Cortex of kidney (tissue), 1 donor: ENCODE measurements at places on chromosomes 2 and 18.

- DNase-seq = no peak
Observed at GRCh38 chr2:151071382-151071781, 190.3 kb downstream of the RBM43 start.

GRCh38 chr2:30239308-30239985 is 8.1 kb downstream of the LBH start:
- DNase-seq = no peak

DNA sequence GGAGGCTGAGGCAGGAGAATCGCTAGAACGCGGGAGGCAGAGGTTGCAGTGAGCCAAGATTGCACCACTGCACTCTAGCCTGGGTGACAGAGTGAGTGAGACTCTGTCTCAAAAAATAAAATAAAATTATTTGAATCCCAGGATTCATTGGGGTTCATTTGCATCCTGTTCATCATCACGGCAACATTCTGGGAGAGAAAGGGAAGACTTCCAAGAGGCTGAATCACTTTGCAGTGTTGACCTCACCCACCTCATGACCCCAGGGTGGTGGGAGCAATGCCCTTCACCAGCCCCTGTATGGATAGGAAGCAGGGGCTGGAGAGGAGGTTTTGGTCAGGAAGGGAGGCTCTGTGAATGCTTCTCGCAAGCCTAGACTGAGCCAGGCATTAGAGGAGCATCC is 195.6 kb downstream of the CTIF start:
- no peak for DNase-seq

DNA sequence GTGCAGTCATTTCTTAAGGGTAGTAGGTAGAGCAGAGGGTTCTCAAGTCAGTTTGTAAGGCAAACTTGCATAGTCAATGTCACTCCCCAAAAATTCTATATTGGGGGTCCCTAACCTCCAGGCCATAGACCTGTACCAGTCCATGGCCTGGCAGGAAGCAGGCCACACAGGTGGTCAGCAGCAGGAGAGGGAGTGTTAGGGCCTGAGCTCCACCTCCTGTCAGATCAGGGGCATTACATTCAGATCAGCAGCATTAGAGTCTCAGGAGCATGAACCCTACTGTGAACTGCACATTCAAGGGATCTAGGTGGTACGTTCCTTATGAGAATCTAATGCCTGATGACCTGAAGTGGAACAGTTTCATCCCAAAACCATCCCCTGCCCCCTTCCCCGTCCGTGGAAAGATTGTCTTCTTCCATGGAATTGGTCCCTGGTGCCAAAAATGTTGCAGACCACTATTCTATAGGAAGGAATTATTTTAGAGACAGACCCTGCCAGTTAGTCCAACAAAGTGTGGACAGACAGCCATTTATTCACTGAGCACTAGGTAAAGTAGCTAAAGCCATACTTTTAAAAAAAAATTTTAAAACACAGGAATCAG is 6.7 kb downstream of the COA5 start:
- DNase-seq = no peak

- no peak for DNase-seq
Observed at GRCh38 chr2:40534528-40534927, 82.6 kb upstream of the SLC8A1 start.

- no peak for DNase-seq
Observed at GRCh38 chr2:72183016-72183415, 35.4 kb upstream of the CYP26B1 start.

DNA sequence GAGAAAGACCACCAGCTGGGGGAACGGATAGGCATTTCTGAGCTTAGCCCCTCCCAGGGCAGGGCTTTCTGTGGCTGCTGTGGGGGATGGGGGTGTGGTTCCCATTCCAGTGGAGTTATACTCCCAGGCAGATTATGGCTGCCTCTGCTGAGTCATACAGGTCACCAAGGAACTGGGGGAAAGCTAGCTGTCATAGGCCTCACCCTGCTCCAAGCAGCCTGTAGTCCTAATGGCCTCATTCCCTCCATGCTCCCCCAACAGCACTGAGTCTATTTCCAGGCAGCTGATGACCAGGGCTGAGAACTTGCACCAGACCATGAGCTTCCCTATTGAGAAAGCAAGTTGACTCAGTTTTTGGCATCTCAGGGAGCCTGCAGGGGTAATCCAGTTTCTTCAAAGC is 87.1 kb downstream of the GPR39 start:
- no peak for DNase-seq

GRCh38 chr2:128270672-128271596 is 47.7 kb downstream of the HS6ST1 start:
- no peak for DNase-seq

GRCh38 chr2:19871836-19872235 is 29.9 kb downstream of the TTC32 start:
- no peak for DNase-seq
